ENCODE measurements at places on chromosomes 7 and 10.

DNA sequence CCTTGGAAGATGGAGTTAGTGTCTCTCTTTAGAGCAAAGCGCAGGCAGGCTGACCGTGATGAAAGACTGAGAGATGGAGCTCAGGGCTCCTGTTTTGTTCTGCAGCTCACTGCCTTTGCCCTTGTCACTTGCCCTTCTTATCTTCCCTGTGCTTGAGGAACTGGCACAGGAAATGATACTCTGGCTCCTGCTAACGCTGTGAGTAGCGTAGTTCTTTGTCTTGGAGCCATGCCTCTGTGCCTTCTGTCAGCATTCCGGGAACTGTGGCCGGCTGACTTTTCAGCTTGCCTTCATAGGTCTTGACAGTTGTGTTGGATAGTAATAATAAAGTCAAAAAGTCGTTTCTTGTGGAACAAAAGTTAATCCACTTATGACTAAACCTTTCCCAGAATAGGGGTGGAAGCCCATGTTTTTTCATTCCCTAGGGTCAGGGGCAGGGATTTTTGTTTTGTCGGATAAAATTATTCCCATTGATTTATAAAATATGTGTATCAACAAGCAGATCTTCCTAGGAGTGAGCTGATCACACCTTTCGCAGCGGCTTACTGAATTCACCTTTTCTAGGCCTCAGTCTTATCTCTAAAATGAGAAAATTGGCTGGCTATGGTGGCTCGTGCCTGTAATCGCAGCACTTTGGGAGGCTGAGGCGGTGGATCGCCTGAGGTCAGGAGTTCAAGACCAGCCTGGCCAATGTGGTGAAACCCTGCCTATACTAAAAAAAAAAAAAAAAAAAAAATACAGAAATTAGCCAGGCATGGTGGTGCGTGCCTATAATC, 16.6 kb upstream of the TMEM236 start:
- DNase-seq, result no peak

GRCh38 chr7:68892236-68892635, 706.0 kb upstream of the AUTS2 start:
- DNase-seq, result no peak

DNA sequence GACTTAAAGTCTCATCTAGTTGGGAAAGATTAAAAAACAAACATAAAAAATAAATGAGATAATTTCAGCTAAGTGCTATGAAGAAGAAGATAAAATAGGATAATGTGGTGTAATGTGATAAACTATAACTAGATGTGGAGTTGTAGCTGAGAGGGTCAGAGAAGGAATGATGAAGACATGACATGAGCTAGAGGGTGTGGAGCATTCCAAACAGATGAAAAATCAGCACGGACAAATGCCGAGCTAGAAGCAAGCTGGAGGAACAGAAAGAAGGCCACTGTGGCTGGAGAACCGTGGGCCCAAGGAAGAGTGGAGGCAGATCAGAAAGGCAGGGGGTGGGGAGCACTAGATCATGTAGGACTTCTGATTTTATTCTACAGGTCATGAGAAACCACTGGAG, 70.6 kb downstream of the CDK6 start:
- no peak for DNase-seq

GRCh38 chr10:49333192-49333591, 34.2 kb downstream of the C10orf71 start:
- DNase-seq, result no peak

DNA sequence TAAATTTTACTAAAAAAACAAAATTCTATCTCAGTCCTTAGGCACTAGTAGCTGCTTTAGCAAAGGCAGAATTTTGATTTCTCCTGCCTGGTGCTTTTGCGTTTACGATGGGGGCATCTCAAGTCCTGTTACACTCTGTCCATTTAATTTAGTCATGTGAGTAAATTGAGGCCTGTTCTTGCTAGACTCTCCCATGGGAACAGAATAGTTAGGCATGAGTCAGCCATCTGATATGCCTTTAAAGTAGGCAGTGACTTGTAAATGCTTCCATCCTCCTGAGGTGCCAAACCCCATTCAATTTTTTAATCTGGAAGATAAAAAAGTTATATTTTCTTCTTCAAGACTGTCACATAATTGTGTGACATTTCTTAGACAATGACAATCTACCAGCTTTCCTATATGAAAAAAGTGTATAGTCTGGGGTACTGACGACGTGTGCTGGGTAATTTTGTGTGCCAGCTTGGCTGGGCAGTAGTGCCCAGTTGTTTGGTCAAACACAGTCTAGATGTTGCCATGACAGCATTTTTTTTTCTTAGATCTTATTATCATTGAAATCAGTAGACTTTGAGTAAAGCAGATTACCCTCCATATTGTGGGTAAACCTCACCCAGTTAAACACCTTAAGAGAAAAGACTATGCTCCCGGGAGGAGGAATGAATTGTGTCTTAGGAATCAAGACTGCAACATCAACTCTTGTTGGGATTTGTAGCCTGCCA, 603.4 kb downstream of the SORCS1 start:
- no peak for DNase-seq

- no peak for DNase-seq
Measured at GRCh38 chr7:8430643-8431042, 2.8 kb upstream of the NXPH1 start.

- DNase-seq, result peak; percentile 34
Measured at GRCh38 chr7:118195837-118196474, 12.0 kb downstream of the LSM8 start.

GRCh38 chr10:86392723-86393094, 26.1 kb upstream of the GRID1 start:
- DNase-seq, result no peak

DNA sequence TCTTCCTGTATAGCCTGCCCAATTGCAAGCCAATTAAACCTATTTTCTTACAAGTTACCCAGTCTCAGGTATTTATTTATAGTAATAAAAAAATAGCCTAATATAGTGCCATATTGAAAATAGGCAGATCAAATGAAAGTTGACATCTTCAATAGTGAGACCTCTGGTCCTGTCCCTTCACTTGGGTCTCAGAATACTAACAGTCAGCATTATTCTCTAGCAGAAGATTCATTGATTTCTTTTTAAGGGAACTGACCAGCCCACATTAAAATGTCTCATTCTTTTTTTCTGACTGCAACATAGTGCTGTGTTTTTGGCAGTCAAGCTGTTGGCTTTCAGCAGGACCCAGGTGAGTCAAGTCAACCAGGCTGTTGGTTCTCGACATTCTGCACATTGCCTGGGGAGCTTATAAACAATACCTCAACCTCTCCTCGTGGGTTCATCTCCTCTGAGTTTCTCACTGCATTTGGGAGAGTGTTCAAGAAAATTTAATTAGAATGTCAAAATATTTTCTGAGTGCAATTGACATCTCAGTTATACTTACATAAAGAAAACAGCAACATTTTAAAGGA, 109.8 kb downstream of the MKX start:
- no peak for DNase-seq

DNA sequence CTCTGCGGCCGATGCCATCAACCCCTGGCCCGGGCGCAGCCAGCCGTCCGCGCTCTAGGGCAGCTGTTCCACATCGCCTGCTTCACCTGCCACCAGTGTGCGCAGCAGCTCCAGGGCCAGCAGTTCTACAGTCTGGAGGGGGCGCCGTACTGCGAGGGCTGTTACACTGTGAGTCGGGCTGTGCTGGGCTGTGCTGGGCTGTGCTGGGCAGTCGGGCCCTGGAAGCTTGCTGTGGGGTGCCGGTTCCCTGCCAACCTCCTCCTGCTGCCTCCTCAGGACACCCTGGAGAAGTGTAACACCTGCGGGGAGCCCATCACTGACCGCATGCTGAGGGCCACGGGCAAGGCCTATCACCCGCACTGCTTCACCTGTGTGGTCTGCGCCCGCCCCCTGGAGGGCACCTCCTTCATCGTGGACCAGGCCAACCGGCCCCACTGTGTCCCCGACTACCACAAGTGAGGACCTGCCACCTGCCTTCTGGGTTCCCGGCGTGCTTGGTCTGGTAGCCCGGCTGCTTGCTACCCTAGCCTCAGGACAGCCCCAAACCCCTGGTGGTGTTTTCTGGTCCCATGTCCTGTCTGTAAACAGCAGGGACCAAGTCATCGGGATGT, 7.5 kb downstream of the ZYX start:
- no peak for DNase-seq
